Cardiac muscle cell (in vitro differentiated cells and primary cell): ENCODE measurements at places on chromosomes 1 and 21. TPM values are rescaled to one million over a fixed set of nuclear protein-coding genes. Genes with fewer than 3 reads are reported as not detected.

The CASZ1 gene
- total RNA-seq, result 41.9 and 87.3 TPM in 2 replicates

The FAM89A gene
- 13.0 and 24.2 TPM in 2 replicates for total RNA-seq

The NR0B2 gene
- 3.3 and 3.9 TPM in 2 replicates for total RNA-seq

The ALX3 gene
- 0.11 and 1.1 TPM in 2 replicates for total RNA-seq

DNA sequence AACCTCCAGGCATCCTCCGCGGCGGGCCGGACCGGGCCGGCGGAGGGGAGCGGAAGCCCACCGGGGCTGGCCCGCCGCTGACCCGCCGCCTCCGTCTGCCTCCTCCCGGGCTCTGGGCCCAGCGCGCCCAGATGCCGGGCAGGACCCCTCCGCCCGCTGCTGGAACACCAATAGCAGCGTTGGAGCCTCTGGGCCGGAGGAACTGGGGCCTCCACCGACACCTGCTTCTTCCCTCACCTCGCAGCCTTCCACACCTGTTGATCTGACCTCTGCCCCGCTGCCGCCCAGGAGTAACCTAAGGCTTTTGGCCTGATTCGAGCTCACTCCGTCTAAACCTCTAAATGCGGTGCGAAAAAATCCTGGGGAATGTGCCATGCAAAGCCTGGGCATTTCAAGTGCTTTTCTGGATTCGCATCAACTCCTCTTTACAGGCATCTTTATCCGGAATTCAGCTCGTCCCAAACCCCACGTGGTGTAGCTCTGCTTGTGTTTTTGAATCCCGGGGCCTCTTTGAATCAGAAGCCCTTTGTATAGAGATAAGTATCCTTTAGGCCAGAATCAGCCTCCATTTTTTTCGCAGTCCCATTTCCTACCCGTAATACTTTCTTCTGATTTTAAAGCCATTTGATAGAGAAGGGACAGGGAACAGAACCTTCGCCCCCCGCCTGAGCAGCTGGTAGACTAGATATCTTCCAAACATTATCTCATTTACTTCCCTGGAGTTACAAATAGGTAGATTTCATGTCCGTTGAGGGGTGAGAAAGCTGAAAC lies 680 bp upstream of the CNN3 start:
- DNase-seq, result peak; percentile 54

GRCh38 chr1:236795757-236796667 lies 920 bp downstream of the MTR start:
- peak; percentile 34 for DNase-seq

DNA sequence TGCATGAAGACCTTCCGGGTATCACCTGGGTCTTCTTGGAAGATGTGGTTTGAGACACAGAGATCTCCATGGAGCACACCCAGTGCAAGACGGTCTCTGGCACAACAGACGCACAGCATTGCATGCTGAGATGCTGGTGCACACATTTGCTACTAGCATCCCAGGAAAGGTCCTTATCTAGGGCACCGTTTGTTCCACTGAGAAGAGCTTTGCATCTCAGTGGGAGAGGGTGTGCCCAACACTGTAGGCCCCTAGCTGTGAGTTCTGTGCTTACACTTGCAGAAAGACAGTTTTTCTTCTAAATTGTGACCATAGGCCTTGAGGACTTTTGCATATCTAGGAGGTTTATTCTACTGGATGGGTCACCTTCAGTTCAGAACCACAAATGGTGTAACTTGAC lies 554.1 kb downstream of the MATN1 start:
- no peak for DNase-seq

- DNase-seq, result peak; percentile 36
Observed at GRCh38 chr1:25657121-25657882, 40.7 kb downstream of the MAN1C1 start.

DNA sequence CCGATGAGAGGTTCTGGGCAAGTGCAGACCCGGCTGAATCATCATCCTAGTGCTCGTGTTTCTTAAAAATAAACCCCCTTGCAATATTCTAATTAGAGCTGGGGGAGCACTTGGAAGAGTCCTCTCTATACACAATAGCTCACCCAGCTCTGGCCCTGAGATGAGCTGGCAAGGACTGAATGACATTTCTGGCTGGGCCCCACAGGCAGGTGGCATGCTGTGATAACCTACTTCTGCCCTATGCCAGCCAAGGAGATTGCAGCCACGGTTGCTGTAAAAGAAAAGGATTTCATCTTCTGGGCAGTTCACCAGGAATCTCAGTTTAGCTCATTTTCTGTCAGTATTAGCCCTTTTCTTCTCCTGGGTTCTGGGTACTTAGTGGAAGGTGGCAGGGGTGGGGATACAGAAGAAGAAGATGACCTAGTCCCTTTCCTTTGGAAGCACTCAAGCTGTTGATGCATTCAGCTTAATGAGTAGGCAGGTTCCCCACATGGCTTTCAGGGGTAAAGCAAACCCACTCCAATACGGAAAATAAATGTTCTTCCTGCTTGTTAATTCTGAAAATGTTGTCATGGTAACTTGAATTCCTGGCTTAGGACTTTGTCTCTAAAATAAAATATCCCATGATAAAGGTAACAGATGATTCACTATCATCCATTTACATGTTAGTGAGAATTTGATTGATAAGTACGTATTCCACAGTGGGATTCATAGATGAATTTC lies 32.2 kb downstream of the VASH2 start:
- DNase-seq, result no peak

DNA sequence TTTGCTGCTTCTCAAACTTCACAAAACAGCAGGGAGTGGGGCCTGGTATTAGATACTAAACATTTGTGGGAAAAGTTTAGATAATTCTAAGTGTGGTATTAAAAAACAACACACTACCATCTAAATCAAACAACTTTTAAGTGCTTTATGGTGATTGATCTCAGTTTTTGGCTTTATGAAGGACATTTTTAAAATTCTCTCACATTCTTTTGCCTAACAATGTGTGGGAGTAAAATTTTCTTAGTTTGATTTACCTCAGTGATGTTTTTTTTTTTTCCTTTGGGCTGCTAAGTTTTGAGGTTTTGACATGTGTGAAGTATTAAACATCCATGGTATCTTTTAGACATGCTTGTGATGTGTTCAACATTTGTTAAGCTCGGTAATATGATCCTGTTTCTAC lies 116.2 kb downstream of the DISP1 start:
- DNase-seq, result peak; percentile 47

GRCh38 chr1:118118469-118118868 lies 66.6 kb downstream of the SPAG17 start:
- no peak for DNase-seq
